GM12878 (cell line): ENCODE measurements at places on chromosomes 5 and 9. TPM values are rescaled to one million over a fixed set of nuclear protein-coding genes. Genes with fewer than 3 reads are reported as not detected.

DNA sequence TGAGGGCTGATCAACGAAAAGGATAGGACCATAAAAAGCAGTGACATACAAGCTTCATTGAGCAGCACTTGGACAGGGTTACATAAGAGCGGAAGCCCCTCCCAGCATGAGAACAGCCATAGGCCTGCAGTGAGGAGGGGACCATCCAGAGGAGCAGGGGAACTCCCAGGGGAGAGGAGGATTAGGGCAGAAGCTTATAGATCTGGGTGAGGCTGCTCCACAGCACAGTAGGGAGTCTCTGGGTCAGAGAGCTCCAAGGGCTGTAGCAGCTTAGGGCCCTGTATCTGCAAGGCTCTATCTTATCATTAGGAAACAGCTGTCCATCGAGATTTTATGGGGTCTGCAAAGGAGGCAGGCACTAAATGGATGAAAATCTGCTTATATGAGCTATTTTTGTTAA lies 186.6 kb downstream of the DOCK8 start:
- DNase-seq = no peak

- no peak for DNase-seq
Measured at GRCh38 chr5:58542709-58543108, 40.2 kb upstream of the RAB3C start.

DNA sequence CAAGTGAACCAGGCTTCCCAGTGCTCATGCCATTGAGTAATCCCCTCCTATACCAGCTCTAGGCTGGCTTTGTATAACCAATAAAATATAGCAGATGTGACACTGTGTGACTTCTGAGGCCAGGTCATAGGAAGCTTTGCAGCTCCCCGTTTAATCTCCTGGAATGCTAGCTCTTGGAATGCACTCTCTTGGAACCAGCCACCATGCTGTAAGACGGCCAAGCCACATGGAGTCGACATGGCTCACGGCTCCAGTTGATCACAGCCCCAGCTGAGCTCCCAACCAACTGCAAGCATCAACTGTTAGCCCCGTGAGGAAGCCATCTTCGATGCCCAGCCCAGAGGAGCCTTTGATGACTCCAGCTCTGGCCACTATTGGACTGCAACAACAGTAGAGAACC lies 74.5 kb downstream of the SH3TC2 start:
- DNase-seq = no peak

DNA sequence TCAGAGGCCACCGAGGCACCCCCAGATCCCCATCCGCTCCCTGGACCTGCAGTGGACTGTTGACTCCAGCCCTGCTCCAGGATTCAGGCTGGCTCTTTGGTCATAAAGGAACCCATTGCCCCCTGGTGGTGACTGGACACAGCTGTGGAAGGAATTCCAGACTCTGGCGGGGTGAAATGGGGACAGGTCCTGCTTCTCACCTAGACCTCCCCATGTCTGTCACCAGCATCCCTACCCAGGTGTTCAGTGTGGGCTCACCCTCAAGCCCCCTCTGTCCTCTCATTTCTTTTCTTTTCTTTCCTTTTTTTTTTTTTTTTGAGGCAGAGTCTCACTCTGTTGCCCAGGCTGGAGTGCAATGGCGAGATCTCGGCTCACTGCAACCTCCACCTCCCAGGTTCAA lies 25.5 kb upstream of the STXBP1 start:
- no peak for DNase-seq

DNA sequence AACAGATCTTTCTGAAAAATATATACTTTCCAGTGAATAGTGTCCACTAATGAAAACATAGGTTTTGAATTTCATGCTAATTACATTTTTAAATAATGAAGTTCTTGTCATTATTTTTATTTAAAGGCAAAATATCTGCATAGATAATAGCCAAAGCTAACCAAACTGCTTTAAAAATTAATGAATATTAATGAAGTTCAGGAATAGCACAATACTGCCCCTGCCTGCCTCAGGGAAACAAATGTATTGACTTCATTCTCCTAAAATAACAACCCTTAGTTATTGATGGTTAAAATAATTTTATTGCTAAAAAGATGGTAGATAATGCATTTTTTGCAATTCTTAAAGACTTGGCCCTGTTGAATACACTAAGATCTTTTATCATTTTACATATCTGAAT lies 103.6 kb upstream of the SSBP2 start:
- DNase-seq = no peak

- DNase-seq = no peak
Measured at GRCh38 chr5:36988396-36988795, 111.8 kb downstream of the NIPBL start.

DNA sequence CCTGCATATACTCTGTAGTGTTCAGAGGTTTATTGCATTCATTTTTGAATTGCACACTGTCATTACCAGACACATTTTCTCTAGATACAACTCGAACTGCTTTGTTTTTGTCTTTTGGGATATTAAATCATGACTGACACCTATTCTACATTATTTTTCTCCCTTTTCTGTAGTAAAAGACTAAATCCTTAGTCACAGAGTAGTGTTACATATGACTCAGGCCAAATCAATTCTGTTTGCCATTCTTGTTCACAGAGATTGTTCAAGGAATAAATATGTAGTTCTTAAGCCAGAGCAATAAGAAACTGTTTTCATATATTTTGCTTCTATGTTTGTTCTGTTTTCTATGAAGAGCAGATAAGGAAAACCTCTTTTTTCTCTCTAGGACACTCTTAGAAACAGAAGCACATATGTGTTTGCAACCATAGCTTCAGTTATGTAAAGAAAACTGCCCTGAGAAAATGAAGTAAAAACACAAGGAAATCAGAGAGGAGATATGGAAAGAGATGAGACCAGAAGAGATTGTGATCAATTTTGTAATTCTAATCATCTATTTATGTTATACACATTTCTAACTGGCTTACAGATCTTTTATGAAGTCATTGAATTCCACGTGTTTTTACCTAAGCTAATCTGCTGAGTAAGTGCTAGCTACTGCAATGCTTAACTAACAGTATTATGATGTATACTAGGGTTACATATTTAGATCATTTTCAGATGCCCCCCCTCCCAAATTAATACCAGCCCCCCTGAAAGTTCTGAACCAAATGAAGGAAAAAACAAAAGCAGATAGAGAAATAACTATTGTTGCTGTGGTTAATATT lies 1995.6 kb upstream of the CDH6 start:
- no peak for DNase-seq

DNA sequence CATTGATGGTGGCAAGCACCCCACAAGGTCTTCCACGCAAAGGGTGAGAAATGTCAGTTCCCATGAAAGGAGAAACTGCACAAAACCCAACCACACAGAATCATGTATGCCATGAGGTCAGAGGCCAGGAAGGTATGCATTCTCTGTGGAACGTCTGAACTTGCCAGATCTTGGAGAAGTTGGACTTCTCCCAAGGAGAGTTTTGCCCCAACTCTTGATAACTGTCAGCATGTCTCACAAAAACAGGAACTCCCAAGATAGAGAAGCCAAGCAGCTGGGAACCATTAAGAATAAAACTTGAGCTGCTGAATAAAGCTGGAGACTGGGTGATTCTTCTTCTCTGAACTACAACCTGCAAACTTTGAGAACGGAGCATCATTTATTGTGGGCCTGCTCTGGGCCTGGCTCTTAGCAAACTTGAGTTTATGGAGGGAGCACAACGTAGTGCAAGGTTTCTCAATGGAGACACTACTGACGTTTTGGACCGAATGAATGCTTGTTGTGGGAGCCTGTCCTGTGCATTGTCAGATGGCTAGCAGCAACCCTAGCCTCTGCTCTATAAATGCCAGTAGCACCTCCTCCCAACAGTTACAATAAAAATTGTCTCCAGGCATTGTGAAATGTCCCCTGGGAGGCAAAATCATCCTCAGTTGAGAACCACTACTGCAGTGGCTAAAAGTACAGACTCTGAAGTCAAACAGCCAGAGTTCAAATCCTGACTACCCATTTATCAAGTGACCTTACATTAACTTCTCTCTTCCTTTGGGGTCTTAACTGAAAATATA lies 193.5 kb downstream of the ACTL7B start:
- DNase-seq = no peak

GRCh38 chr9:83030391-83031107 lies 32.4 kb downstream of the RASEF start:
- DNase-seq = no peak

DNA sequence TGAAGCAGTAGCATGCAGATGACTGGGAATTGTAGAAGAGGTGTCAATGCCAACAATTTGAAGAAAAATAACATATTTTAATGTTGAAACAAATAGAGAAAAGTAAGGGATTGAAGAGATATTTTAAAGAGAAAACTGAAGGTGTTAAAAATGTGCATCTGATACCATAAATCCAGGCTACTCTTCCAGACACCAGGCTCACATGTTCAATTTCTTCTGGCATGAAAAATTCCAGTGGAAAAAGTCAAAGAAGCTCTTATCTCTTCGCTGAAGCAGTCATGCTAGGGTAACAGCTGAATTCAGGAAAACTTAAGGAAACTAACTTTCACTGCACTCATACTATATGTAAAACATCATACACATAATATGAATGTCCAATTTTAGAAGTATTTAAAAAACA lies 335.0 kb downstream of the PDE4D start:
- no peak for DNase-seq

DNA sequence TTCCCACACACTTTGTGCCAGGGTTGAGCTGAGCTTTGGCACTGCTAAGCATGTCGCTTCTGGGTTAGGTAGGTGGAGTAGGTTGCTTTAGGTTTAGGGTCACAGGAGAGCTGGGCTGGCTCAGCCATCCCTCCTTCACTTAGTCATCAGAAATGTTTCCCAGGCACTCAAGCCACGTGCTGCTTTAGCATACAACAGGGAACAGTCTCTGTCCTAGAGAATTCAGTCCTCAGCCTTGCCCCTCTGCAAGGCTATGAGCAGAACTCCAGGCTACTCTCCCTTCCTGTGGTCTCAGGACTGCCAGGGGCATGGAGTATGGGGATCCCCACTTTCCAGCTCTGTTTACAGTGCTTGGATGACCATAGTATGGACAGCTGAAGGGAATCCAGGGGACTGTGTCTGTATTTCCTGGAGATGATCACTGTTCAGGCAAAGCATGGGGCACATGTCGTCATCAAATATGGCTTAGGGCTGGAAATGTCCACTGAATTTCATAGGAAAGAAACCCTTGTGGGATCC lies 7.5 kb upstream of the ANKRD33B start:
- no peak for DNase-seq

Gene GPX3
- total RNA-seq = 0.38 and 0.45 TPM in 2 replicates

Gene DAB2
- total RNA-seq = 0.23 and 0.53 TPM in 2 replicates
